ENCODE measurements at places on chromosomes 6 and 20.
A peak's percentile ranks its signal among the peaks of the same experiment; 100 is the strongest.

DNA sequence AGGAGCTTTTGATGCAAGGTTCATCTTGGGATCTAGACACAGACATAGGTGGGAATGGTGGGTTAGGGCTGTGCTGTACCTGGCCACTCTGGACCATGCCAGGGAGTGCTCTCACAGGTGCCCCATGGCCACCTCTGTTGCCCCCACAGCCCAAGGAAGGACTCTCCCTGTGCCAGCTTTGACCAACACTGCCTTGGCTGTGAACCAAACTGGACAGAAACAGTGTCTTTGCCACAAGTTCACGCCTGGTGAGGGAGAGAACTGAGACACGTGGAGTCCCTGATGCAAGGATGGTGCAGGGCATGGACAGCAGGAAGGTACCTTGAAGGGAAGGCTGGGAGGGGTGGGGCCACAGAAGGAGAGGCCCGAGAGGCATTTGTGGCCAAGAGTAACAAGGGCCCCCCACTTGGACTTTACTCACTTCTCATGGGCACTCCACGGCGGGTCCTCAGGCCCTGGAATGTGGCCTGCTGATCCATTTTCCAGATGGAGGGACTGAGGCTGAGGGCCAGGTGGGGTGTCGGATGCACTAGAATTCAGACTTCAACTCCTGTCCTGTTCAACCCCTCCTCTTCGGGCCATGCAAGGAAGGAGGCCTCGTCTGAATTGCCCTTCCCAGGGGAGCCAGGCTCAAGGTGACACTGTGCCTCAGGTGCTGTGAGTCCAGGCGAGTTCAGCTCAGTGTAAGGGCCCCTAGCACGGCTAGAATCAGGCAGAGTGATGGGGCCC is 103.3 kb downstream of the YTHDF1 start:
- no peak for DNase-seq

- no peak for DNase-seq
Measured at GRCh38 chr6:67127041-67127440, 1420.0 kb upstream of the EYS start.

DNA sequence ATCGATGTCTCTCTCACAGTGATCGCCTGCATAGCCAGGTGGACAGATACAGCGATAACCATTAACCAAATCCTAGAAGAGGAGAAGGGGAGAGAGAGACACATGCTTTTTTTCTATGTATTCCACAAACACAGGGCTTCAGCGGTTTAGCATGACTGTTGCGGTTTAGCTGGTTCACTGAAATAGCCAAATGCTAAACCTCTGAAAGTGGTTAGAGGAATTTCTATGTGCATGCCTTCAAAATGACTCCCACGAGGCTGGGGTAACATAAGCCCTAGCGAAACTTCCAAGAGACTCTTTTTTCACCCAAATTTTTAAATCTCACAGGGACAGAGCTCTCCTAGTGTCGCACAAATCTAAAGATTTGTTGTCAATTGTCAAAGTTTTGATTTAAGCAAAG is 25.1 kb downstream of the JAG1 start:
- DNase-seq = no peak

GRCh38 chr20:19543101-19543500 is 215.0 kb upstream of the RIN2 start:
- DNase-seq = no peak

- DNase-seq = no peak
Measured at GRCh38 chr6:117432273-117432672, 6.5 kb upstream of the ROS1 start.

GRCh38 chr20:32470025-32470861 is 112.1 kb downstream of the ASXL1 start:
- DNase-seq = no peak

DNA sequence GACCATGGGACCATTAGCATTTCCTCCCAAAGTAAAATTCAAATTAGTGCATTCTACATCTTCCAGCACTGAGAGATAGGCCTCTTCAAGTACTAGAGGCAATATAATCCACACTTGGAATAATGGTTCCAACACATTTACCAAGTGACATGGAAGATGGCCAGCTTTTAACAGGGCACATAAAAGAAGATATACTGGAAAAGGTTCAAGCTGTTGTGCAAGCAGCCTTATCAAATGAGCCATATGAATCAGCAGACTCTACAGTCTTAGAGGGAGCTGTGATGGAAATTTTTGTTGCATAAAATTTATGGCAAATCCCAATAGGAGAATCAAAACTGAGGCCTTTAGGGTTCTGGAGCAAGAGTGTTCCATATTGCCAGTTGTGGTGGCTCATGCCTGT is 526.6 kb upstream of the IRAK1BP1 start:
- DNase-seq = no peak

- DNase-seq = no peak
Measured at GRCh38 chr6:6461138-6461537, 127.4 kb upstream of the LY86 start.

GRCh38 chr6:77040568-77041195 is 422.6 kb downstream of the HTR1B start:
- DNase-seq = no peak

GRCh38 chr6:89063881-89064280 is 16.7 kb upstream of the PNRC1 start:
- no peak for DNase-seq

DNA sequence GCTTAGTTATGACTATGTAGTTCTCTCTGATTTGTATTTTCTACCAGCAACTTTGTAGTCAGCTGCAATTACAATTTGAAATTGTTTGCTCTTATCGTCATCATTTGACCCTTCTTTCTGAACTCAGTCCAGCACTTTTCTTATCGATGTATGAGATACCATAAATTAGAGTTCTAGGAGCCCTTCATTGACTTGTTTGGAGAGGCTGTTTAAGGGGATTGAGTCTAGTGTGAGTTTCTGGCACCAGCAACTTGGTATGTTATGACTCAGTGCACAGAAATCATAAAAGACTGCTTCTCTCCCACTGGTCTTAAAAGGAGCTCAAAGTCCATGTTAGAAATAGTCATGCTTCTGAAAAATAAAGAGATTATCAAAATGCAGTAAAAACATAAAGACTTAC is 190.3 kb downstream of the TENT5A start:
- DNase-seq = no peak

- no peak for DNase-seq
Measured at GRCh38 chr6:109610590-109610989, 80.4 kb downstream of the AK9 start.

DNA sequence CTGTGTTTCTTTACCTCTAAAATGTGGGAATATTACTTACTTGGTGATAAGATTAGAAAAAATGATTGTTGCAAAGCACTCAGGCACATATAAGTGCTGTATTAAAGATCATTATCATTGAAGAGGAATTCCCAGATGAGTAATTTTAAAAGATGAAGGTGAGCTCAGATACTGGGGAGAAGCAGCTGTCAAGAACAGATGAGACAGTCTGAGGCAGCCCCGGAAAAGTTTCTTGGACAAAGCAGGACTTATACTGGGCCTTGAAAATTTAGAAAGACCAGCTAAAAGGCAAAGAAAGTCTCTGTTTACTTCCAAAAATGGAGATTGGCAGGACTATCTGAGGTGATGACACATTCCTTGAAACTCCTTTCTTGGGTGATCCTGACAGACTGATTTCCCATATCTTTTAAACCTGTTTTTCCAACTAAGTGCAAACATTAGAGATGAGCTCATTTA is 93.8 kb upstream of the MARCKS start:
- DNase-seq = no peak

- no peak for DNase-seq
Measured at GRCh38 chr6:35377002-35377401, 34.6 kb downstream of the PPARD start.

DNA sequence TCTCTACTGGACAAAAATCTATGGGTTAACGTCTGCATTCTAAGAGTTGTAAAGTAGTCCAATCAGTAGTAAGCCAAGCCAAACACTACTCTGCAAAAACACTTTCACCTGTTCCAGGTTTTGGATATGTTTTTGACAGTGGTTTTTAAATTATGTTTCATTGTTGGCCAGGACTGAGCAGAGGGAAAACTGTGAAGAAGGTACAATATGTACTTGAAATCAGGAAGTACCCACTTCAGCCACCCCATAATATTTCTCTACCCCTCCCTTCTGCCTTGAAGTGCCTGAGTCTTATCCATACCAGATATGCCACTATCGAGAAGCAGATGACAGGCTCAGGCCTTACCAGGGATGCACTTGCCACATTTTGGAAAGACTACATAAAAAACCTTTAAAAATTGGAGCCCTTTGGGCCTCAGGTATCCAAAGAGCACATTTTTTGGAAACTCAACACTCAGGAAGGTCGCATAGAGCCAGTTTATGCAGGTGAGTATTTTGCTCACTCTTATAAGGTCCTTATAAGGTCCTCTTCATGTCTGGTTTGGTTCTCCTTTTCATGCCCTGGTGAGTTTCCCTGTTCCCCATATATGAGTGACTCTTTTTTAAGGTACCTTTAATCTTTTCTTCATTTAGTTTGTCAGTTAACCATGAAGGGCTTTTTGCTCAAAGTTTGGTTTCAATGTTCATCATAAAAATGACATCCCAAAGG is 859.3 kb upstream of the FLRT3 start:
- no peak for DNase-seq

- no peak for DNase-seq
Measured at GRCh38 chr20:63284544-63284949, 8.4 kb upstream of the COL20A1 start.

- DNase-seq = no peak
Measured at GRCh38 chr20:48704761-48705160, 123.0 kb downstream of the PREX1 start.

DNA sequence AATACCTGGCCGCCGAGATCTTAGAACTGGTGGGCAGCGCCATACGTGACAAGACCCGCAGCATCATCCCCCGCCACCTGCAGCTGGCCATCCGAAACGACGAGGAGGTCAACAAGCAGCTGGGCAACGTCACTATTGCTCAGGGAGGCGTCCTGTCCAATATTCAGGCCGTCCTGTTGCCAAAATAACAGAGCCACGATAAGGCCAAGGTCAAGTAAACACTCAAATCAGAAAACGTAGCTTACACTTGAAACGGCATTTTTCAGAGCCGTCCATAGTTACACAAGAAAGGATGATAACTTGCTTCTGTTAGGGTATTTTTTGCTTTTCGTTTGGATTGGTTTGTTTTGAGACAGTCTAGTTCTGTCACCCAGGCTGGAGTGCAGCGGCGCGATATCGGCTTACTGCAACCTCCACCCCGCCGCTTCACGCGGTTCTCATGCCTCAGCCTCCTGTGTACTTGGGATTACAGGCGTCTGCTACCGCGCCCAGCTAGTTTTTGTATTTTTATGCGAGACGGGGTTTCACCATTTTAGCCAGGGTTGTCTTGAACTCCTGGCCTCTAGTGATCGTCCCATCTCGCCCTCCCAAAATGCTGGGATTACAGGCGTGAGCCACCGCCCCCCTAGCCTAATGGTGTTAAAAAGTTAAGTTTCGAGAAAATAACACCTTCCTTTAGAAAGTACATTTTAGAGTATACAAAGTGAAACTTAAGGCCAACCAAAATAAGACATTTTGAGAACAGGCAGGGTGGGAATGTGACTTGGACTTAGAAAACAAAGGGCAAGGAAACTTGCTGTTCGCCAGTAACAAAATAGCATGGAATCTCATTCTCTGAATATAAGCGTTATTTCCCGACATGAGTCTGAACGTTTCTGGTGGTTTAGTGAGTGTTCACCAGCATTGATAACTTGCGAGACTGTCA is 42.8 kb upstream of the HFE start:
- DNase-seq = peak; percentile 28

GRCh38 chr6:158042245-158042798 is 60.7 kb downstream of the SYNJ2 start:
- DNase-seq = no peak

- no peak for DNase-seq
Measured at GRCh38 chr6:85453490-85453889, 3.6 kb downstream of the NT5E start.

DNA sequence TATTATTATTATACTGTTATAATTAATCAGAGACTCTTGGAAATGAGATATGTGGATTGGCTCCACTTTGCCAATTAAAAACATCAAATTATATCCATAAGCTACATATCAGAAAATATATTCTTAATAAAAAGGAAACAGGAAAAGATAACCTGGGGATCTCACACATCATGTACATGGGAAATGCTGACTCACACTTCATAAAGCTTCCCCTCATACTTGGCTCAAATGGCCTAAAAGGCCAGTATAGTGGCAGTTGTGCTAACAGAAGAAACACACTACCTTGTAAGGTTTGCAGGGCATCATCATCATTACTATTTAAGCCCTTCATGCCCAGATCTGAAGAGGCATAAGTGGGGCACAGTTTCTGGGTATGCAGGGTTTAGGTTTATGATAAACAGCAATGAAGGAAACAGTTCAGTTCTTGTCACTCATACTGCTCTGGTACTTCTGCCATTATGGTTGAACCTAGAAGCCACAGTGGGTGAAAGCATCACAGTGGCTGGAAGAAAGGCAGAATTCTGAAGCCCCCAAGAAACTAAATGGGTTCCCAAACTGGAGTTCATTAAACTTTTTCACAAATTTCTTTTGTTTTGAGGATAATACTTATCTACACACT is 60.6 kb downstream of the BTBD9 start:
- no peak for DNase-seq

- DNase-seq = peak; percentile 64
Measured at GRCh38 chr6:149028767-149029405, 282.1 kb downstream of the UST start.

DNA sequence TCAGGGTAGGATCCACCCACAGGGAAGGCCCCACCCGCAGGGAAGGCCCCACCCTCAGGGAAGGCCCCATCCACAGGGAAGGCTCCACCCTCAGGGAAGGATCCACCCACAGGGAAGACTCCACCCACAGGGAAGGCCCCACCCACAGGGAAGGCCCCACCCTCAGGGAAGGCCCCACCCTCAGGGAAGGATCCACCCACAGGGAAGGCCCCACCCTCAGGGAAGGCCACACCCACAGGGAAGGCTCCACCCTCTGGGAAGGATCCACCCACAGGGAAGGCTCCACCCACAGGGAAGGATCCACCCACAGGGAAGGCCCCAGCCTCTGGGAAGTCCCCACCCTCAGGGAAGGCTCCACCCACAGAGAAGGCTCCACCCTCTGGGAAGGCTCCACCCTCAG is 40.5 kb downstream of the KCNQ2 start:
- no peak for DNase-seq

- DNase-seq = no peak
Measured at GRCh38 chr6:85362652-85363310, 87.1 kb upstream of the NT5E start.

DNA sequence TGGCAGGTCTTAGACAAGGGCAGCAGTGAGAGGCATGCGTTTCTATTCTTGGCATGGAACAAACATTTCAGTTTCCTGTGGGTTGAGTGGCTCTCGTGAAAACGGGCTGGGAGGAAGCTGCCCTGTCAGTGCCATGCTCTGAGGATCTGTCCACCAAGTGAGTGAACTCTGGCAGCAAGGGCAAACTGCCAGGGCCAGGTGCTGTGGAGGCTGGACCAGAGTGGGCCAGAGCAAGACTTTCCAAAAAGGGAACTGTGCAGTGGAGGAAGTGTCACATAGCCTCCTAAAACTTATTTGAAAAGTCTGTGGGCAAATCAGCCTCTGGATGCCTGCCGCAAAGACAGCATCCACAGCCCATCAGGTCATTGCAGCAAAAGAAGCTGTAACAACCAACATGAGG is 44.2 kb upstream of the TAB2 start:
- no peak for DNase-seq

GRCh38 chr6:43763812-43764522 is 6.0 kb upstream of the VEGFA start:
- DNase-seq = no peak

Measured in activated CD8-positive, alpha-beta memory T cell treated with anti-CD3 and anti-CD28 coated beads, Interleukin-2, amount 50 U/mL, for 4 hours (primary cell).